Activated CD4-positive, alpha-beta T cell treated with anti-CD3 and anti-CD28 coated beads for 4 hours (primary cell): ENCODE measurements at places on chromosomes 5 and 9.

DNA sequence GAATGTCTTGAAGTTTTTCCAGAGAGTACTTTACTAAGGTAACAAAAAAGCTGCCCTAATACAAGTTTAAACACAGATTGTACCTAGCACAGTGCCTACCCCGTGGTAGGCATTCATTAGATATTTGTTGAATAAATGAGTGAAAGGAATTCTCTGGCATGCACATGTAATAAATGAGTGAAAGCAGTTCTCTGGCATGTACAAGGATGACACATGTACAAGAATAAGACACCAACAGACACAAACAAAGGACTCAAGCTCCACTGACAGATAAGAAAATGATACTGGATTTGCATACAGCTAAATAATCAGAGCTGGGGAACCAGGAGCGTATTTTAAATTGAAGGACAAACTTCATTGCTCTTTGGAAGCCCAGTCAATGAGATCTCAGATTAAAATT, 535.8 kb downstream of the EFNA5 start:
- no peak for DNase-seq

DNA sequence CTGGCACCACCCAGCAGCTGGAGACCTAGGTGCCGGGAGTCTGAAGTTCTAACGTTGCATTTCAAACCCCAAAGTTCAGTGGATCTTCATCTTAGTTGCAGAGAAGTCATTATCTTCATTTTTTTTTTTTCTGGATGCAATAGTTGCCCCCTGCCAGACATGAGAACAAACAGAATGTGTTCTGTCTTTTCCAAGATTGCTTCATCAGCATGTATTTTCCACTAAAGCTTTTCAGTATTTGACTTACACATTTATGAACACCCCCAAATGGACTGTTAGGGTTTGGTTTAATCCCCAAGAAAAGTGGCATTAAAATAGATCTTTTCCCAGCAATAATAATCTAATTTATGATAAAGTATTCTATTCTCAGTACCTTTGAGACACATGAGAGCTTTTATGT, 135.2 kb upstream of the OSMR start:
- DNase-seq = no peak

DNA sequence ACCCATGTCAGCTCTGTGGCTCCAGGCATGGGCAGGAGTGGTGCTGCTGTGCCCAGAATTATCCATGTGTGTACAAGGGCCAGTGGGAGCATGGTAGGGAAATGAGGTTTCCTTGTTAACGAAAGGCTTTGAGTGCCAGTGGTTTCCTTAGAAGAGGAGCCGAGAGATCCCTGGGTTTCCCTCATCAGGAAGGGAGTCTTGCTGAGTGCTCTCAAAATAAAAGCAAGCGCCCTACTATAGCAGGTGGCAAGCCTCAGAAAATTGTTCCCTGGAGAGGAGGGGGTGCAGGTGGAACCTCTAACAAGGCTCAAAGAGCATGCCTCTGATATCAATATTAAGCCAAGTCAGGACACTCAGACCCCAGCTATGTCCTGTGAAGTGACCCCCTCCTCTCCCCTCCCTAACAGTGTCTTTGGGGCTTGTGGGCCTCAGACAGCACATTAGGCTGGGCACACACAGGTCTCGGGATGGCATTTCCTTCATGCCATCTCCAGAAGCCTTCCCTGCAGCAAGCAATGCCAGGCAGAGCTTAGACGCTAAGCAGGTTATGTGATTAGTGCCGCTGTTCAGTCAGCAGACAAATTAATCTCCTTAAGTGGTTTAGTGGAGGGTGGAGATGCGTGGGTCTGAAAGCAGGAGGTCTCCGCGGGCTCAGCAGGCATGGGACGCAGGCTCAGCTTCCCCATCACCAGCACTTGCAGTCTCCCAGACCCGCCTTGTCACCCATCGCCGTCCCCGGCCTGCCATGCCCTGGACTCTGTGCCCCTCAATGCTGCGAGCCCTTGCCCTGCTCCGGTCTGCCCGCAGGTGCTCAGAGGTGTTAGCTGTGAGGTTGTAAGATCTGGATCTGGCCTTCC, 60.0 kb upstream of the RARS1 start:
- DNase-seq = no peak

GRCh38 chr9:36572515-36573418, at the start of gene MELK:
TSS of gene MELK (plus strand) at chr9:36572895. CDS start at chr9:36581682, 8,787 bp downstream.
- DNase-seq = peak; percentile 78

DNA sequence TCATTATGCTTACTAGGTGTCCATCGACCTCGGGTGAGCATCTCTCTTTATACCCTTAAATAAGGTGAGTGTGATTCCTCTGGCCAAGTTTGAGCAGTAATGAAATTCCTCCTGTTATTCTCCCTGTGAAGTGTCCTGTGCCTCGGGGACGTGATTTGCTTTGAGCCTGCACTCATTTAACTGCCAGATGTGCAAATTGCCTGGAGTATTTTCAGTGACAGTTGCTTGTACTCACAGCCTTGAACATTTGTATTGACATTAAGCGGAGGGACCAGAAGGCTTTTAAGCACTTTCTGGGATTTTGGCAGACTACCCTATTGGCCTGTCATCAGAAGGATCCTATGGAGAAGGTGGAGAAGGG, 126.9 kb downstream of the DOCK2 start:
- no peak for DNase-seq

DNA sequence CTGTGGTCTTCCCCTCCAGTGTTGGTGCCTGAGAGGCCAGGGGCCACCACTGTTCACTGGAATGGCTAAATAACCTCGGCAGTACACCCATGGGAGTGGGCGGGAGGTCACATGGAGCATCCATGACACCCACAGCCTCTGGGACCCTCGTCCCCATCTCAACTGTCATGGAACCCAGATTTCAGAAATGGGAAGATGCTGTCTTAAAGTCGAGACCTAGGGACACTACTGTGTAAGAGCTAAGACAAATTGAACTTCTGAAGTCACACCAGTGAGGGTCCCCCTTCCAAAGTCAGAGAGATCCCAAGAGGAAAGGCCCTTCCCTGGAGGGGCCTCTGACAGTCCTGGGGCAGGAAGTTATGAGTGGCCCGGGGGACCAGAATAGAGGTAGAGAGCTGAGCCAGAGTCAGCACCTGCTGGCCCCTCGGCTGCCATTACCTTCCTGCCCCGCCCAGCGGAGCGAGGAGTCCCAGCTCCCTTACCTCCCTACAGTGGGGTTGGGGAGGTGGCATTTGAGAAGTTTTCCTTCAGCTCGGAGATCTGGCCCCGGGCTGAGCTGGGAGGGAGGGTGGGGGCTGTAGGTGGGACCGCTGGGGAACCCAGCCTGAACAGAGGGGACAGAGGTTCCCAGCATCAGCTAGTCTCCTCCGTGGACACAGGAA, 7.6 kb downstream of the BARX1 start:
- DNase-seq = no peak

DNA sequence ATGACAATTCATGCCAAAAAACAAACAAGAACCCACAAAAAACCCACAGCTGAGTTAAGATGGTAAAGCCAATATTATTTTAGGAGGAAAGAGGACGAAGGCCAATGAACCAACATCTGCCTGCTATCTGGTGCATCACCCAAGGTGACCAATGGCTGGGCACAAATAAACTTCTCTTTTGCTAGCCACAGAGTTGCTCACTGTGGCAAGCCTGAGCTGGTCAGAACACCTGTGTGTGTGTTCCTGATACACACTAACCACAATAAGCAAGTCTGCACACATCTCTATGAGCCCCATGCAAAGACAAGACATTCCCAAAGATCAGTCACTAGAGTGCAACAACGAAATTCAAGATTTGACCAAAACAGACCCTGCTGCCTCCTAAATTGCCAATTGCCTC, 63.1 kb downstream of the RNF38 start:
- DNase-seq = no peak

- no peak for DNase-seq
Measured at GRCh38 chr5:172559004-172559932, 81.8 kb upstream of the NEURL1B start.

DNA sequence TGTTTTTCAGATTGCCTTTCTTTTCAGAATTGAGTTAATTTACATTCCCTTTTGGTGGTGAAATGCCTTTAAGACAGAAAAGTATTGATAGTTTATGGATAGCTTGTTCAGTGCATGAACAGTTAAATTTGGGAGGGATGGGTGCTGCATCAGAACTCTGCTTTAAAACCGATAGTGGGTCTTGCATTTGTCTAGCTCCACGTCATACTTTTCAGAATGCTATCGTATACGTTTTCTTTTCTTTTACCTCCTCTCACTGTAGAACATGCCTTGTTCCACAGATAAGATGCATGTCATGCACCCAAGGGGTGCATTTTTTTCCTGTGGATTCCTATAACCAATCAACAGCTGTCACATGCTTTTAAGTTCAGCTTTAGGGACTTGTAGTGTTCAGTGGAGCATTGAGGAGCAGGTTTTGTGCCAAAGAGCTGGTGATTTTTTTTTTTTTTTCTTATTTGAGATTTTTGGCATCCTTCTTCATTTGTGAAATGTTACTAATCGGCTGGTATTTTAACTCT, 2.3 kb downstream of the SLC44A1 start:
- DNase-seq = no peak

DNA sequence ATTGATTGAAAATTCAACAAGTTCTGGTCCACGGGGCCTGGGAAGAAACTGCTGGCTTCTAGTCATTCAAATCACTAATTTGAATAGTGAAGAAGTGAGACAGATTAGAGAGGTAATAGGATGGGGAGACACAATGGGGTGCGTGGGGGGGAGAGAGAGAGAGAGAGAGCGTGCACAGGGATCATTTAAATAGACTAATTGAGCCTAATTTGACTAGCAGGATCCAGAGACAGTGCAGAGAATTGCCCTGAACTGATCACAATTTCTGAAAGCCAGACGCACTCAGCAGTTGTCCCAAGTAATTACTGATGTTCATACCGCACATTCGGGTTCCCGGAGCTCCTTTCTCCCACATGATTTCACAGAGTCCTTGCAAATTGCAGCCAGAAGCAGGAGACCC, 50.3 kb upstream of the C5orf58 start:
- DNase-seq = no peak

DNA sequence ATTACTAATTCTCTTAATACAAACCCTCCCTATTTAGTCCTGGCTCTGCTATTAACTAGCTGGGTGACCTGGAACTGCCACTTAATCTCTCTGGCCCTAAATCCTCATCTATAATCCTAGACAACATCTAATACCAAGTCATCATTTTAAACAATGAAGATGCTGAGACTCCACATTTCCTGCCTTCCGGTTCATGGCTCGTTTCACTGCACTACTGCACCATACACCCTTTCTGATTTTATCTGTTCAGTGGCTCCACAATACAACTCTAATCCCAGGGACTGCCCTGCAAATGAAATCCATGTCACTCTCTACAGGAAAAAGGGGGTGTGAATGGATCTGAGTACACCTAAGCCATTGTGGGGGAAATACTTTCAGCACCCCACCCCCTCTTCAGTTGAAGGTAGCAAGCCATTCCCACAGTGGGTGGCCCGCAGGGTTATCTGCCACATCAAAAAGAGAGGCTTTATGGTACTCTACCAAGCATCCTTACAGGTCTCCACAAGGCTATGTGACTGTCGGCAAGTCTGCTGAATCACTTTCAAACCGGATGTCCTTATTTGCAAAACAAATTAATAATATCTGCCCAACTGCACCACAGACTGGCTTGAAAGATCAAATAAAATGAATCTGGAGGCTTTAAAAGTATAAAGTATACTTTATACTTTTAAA, 89.5 kb downstream of the EPB41L4A start:
- no peak for DNase-seq

- no peak for DNase-seq
Measured at GRCh38 chr5:36059571-36060419, 6.9 kb downstream of the UGT3A2 start.

DNA sequence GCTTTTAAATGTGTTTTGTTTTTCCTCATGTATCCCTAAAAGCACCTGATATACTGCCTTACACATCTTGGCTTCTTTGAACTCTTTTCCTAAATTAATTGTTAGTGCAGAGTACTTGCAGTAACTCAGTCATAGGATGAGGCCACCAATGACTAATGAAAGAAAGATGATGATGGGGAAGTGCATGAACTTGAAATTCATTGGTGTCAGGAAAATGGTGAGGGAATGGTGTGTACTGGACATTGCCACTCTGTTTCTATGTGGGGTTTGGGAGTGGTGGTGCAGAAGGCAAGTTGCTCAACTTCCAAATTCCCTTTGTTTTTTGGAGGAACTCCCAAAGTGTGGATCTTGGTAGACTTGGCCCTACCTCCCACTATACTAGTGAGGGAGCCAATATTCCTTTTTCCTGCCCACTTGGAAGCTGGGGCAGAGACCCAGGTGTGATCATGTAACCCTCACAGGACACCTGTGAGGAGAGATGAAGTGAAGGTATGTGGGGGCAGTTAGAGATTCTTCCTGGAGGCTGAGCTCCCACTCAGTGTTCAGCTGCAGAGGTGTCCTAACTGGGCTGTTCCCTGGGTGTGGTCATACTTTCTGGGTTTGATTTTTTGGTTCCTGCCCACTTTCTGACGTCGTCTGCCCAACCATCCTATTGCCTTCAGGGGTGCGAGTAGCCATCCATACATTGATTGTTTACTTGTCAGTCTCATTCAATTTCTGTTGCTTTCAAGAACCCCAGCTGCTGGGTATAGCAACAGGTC, 298.5 kb downstream of the MAST4 start:
- no peak for DNase-seq

- DNase-seq = no peak
Measured at GRCh38 chr5:102453716-102454115, 45.1 kb downstream of the SLCO6A1 start.

DNA sequence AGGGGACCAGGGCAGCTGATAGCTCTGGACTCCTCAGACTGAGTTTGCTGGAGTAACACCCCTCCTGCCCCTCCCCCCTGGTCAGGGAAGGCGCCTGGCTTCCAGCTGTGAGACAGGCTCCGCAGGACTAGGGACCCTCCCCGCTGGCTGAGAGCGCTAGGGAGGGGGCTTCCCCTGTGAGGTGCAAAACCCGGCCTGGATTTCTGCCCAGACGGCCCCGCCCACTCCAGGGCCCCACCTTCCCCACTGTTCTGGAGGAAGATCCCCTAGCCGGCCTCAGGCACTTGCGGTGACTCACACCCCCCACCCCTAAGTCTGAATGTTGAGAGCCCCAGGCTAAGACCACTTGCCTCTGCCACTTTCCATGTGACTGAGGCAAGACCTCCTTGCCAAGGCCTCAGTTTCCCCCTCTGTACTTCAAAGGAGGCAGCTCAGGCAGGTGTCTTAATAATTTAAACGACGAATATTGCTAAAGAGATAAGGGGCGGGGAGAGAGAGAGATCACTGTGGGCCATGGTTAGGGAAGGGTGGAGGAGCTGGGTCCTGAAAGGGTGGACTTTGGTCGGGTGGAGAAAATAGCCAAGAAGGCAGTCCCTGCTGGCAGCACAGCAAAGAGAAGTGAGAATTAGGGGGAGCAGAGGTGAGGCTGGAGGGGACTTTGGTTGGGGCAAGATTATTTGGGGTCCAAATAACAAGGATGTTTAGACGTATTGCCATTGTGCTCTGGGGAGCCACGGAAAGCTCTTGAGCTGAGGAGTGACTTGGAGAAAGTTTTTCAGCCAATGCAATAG, 1.0 kb upstream of the DAB2IP start:
- DNase-seq = no peak
